ENCODE measurements at places on chromosomes 6 and 20. TPM values are rescaled to one million over a fixed set of nuclear protein-coding genes. Genes with fewer than 3 reads are reported as not detected.

GRCh38 chr6:107345393-107345792 is 114.0 kb downstream of the PDSS2 start:
- DNase-seq, result no peak

Gene SMIM28
- not detected for total RNA-seq

Gene C2
- 13.8 TPM for total RNA-seq

DNA sequence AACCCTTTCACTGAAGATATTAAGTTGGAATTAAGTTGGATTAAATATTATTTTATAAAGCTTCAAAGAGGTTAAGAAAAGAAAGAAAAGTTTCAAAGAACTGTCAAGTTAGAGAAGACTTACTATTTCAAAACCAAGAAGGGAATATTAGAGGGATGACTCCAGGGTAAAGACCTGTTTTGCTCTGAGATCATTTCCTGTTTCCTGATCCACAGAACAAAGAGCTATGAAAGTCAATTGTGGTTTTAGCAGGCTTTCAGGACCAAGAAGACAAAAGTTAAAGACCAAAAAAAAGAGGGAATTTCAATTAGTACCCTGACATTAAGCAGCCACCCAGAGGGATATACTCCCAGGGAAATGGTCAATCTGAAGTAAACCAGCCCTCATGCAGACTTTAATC is 19.4 kb downstream of the ESF1 start:
- DNase-seq, result no peak

Gene LRFN2
- total RNA-seq, result not detected

DNA sequence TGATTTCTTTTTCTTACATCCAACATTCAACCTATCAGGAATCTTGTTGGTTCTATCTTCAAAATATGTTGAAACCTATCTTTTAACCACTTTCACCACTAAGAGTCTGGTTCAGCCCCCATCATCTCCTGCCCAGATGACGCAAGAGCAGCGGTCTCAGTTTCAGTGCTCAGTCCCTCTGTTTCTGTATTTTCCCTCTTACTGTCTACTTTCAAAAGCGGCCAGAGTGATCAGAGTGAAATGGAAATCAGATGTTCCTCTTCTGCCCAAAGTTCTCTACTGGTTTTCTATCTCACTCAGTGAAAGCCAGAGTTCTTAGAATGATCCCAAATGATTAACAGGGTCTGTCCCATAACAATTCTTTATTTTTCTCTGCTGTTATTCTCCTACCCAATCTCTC is 147.9 kb upstream of the PDE7B start:
- DNase-seq, result no peak

- DNase-seq, result no peak
Observed at GRCh38 chr20:62486484-62486883, 10.7 kb upstream of the GATA5 start.

- DNase-seq, result no peak
Observed at GRCh38 chr20:23492292-23492691, 1.4 kb downstream of the CST8 start.

DNA sequence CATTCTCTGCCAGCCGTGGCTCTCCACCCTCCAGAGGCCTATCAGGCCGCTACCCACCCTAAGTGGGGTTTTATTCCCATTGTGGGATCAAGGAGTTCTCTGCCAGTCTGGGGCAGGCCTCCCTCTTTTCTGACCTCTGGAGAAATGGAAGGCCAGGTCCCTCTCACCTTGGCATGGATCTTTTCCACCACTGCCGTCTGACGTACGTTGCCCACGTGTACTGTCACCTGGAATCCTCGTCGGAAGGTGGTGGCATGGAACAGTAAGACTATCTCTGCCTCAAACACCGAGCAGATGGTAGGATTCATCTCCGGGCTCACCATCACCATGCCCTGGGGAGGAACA is 7.3 kb downstream of the GTPBP2 start:
- DNase-seq, result no peak

Gene ROS1
- total RNA-seq, result not detected

Gene RBBP8NL
- not detected for total RNA-seq

GRCh38 chr20:1002682-1003561 is 811 bp upstream of the RSPO4 start:
- no peak for DNase-seq

Gene PTK6
- not detected for total RNA-seq

Gene C6orf58
- not detected for total RNA-seq

Gene RSPO3
- 1.1 TPM for total RNA-seq

DNA sequence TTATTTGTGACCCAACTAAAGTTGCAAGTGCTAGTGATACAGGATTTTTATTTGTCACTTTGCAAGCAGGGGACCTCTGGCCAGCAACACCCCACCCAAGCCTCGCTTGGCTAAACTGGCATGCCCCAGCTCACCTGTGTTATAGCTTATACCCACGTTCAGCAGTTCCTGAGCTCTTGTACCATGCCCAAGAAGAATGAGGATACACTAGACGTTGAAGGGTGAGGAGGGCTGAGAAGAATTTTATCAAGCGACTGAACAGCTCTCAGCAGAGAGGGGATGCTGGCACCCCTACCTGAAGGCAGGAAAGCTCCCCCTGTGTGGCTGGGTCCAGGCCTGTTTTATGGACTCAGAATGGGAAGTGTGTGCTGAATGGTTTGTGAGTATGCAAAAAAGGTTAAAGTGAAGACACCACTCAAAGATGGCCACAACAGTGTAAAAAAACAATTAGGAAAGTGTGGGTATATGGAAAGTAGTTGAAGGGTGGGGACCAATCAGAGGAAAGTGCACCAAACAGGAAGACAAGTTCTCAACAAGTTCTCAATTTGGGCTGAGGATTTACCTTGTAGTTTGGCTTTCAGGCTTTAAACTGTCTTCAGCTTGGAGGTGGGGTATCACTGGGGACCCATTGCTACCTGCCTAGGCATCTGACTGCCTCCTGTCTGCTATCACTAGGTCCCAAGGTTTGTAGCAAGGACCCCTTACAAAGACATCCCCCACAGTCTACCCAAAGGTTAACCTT is 15.0 kb downstream of the BTN2A1 start:
- no peak for DNase-seq

Gene WASF1
- total RNA-seq, result 4.9 TPM

Gene LY6G6D
- total RNA-seq, result not detected

GRCh38 chr20:43014206-43014605 is 175.5 kb downstream of the PTPRT start:
- DNase-seq, result no peak

DNA sequence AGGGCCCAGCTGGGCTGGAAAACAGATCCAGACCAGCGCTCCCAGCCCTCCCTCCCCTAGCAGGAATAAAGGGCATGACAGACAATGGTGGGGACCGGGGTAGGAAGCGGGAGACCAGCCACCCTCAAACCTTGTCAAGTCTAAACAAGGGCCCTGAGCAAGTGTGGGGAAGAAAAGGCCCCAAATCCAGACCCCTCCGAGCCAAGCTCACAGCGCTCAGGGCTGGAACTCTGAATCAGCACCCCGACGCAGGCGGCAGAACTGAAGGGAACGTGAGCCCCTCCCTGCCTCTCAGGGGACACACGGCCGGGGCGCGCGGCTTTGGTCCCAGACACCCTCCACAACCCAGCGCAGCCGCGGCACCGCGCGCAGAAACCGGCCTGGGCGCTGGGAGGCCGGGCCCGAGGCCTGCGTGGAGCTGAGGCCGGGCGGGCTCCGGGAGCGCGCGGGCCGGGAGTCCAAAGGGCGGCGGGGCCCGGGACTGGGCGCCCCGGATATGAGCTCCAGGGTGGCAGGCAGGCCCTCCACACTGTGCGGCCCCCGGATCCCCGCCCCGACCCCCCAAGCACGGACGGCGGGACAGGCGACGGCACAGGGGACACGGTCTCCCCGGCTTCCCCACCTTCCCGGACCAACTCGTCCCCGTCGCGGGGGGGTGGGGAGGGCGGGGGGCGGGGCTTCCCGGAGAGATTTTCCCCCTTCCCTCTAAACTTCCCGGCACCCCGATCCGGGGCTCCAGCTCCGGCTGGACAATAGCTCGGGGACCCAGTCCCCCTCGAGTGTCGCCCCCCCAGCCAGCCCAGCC is 641 bp downstream of the TEAD3 start:
- DNase-seq, result no peak

GRCh38 chr20:9506280-9506821 is 8.0 kb upstream of the LAMP5 start:
- no peak for DNase-seq

GRCh38 chr6:101931766-101932165 is 538.3 kb downstream of the GRIK2 start:
- DNase-seq, result no peak

Gene HLA-DPA1
- total RNA-seq, result 141 TPM

- no peak for DNase-seq
Observed at GRCh38 chr6:25053875-25054371, 118.2 kb upstream of the RIPOR2 start.

- DNase-seq, result no peak
Observed at GRCh38 chr6:25056130-25056529, 120.4 kb upstream of the RIPOR2 start.

DNA sequence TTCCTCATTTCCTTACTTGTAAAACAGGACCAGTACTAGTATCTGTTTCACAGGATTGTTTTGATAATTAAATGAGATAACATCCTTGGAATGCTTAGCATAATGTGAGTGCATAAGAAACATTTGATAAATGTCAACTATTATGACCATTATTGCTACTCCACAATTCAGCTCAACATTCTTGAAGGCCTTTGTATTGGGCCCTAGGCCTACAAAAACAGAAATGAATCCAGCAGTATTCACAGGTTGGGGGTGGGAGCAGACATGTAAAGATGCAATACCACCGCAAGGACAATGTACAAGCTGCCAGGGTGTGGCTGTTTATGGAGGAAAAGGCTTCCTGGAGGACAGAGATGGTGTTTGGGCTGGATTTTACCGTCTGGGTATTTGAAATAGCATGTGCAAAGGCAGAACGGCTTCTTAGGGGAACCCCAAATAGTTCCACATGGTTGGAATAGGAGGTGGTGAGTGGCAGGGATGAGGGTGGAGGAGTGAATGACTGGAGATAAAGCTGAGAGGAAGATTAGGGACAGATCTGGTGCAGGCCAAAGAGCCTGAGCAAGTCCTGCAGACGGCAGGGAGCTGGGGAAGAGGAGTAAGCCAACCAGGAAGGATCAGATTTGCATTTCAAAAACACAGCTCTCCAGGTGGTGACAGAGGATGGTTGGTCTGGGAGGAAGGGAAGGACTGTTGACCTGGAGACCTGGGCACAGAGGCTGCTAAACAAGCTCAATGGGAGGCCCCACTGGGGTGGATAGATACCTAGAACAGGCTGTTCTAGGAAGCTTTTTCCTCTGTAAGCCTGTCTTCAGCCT is 57.0 kb upstream of the EPB41L1 start:
- no peak for DNase-seq

Gene SMOC2
- 424 TPM for total RNA-seq

- DNase-seq, result no peak
Observed at GRCh38 chr20:61118429-61119224, 133.4 kb upstream of the CDH4 start.

DNA sequence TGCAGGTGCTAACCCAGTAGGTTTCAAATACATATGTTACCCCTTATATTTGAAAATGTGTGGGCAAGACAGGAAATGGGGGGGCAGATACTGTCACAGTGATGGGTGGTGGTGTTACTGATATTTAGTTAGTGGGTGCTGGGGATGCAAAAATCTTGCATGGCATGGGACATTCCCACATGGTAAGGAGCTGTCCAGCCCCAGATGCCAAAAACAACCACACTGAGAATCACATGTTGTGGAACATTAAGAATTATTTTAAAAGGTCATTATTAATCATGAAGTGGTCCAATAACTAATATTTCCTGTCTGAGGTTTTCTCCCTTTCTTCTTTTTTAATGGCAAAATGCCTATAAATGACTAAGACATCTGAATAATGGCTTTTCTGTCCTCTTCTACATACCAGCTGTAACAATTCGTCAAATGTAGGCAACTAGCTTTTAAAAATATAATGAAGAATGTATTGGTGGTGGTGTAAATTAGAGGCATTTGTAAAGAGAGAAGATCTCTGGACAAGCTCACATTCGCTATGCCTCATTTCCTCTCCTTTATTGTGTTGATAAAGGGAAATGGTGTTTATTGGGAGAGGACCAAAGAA is 57.3 kb upstream of the SLC35B3 start:
- DNase-seq, result no peak

- DNase-seq, result no peak
Observed at GRCh38 chr6:107228754-107229153, 113.4 kb upstream of the BEND3 start.

Gene RGL2
- 49.9 TPM for total RNA-seq

- no peak for DNase-seq
Observed at GRCh38 chr6:47056832-47057231, 14.7 kb upstream of the ADGRF1 start.

- DNase-seq, result no peak
Observed at GRCh38 chr6:169344750-169345065, 91.1 kb upstream of the THBS2 start.

DNA sequence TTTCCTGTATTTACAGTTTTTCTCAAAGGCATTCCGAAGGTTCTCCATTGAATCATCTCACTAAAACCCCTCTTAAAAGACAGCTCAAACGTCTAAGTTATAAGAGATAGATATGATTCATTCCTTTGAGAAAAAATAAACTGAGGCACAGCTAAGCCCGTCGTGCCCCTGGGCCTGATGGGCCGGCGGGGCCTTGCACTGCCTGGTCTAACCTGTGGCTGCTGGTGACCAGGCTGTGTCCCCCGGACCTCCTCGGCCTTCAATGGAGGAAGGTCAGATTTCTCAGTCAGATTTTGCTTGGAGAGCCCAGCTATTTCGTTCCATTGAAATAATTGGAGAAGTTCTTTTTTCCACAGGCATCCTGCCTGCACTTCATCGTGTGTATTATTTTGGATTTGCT is 11.3 kb upstream of the FOXC1 start:
- no peak for DNase-seq

Gene CCM2L
- 2.7 TPM for total RNA-seq

Gene BACH2
- 6.1 TPM for total RNA-seq

DNA sequence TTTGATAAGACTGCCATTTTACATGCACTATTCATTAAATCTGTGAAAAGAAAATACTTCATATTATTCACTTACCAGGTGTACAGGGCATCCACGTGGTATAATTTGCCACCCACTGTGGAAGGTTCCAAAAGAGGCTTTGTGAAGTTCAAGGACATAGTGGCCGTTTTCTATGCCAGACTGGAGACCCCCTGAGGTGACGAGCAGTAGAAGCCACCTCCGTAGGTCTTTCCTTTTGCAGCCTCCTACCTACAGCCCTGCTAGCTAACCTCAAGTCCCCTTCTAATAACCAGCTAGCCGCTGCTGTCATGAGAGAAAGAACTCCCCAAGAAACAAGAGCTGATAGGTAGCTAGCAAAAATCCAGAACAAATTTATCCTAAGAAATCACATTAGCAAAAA is 110.5 kb downstream of the ARHGAP18 start:
- DNase-seq, result no peak

DNA sequence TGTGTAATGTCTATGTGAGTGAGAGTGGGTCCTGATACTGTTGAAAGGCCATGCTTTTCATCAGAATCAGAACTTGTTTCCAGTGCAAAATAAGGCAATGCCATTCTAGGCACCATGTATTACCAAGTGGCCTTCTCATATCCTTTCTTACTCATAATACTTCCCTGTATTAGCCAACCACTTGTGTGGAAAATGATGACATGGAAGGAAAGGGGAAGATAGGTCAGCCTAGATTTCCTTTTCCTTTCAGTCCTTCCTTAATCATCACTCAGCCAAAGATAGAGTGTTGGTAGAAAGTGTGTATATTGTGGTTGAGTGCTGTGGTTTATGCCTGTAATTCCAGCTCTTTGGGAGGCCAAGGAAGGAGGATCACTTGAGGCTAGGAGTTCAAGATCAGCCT is 158.6 kb upstream of the PREP start:
- no peak for DNase-seq

All from thoracic aorta (tissue), 2 donors.